PC-9 (cell line): ENCODE measurements at places on chromosomes 2 and 18. TPM values are rescaled to one million over a fixed set of nuclear protein-coding genes. Genes with fewer than 3 reads are reported as not detected.

DNA sequence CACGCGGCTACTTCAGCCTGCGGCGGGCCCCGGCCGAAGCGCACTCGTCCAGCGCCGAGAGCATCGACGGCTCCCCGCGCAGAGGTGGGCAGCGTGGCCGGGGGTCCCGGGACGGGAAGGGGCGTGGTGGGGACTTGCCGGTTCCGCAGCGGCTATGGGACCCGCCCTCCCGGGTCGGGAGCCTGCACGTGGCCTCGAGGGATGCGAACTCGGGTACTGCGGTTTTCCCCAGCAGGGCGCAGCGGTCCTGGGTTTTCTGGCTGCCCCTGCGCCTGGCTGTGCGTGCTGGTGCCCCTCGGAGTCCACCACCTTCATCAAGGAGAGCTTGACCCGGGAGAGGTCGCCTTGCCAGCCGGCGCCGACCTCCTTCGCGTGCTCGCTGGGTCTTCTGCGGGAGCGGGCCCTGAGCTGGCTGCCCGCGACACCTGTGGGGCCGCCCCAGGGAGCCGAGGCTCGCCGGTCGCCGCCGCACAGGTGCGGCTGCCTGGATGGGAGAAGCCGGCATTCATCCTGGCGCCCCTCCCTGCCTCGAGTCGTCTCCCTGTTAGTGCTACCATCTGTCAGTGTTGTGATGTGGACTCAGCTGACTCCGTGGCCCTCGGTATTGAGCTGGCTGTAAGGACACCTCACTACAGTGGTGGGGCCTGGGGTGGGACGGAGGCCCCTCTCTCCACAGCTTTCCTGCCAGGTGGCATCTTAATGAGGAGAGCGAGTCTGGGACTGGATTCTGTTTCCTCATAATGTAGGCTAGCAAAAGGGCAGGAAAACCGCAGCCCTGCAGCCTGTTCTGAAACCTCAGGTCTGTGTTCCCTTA lies 177.3 kb downstream of the AGAP1 start:
- peak; percentile 44 for DNase-seq

DNA sequence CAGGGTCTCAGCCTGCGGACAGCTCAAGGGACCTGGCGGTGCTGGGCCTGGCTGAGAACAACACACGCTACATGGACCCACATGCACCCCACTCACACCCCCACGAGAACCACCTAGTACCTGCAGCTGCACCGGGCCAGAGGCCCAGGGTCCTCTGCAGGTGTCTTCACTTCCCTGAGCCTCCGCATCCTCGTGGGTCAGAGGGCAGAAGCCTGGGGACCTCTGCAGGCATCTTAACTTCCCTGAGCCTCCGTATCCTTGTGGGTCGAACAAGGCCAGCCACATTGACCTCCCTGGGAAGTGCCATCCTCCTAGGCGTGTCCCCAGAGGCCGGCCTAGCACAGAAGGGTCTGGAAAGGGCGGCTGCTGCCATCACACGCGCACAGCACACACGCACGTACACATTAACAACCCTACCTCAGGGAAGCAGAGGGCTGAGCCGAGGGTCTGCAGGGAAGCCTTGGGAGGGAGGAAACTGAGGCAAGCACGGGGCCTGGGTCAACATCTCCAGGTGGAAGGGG lies 62.5 kb upstream of the HPCAL1 start:
- DNase-seq: no peak

The LDLRAD4 gene
- total RNA-seq: 1.2 and 1.7 TPM in 2 replicates

The KCNG3 gene
- total RNA-seq: 1.3 and 2.1 TPM in 2 replicates

- DNase-seq: no peak
Measured at GRCh38 chr2:202450785-202451184, 74.7 kb downstream of the BMPR2 start.

The CYRIA gene
- total RNA-seq: 3.9 and 4.0 TPM in 2 replicates
